ENCODE measurements at places on chromosomes 5 and 9.
A peak's percentile ranks its signal among the peaks of the same experiment; 100 is the strongest.

- H3K4me3 ChIP-seq = peak overlapping the region; percentile 3
- peak overlapping the region; percentile 93 for H3K27ac ChIP-seq
- ATAC-seq = peak; percentile 92
- H3K27me3 ChIP-seq = no peaks in the 10 kb centered on the region
These were observed 12.8 kb upstream of the RALGDS start for GRCh38 chr9:133133681-133134387.

GRCh38 chr5:158895588-158895987, 204.1 kb downstream of the EBF1 start:
- no peak overlapping the region for H3K4me3 ChIP-seq
- ATAC-seq = no peak
- no peak overlapping the region for H3K27ac ChIP-seq
- H3K27me3 ChIP-seq = no peaks in the 10 kb centered on the region

DNA sequence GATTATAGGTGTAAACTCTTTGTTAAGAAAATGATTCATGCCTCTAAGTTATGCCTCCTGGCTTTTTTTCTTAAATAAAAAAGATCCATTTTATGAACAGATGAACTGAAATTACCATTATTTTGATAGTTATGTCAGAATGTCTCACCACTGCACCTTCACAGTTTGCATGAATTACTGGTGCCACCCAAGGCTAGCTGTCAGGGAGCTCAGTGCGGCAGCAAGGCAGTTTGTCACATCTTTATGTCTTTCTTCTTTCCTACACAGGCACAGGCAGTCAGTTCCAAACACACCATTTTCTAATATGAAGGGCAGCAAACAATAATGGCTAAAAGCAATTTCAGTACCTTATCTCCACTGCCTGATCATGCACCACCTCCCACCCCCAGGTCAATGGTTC, 147.7 kb downstream of the SREK1 start:
- no peak overlapping the region for H3K4me3 ChIP-seq
- no peak overlapping the region for H3K27ac ChIP-seq
- peaks cover 11% of the 10 kb centered on the region for H3K27me3 ChIP-seq
- no peaks in the 10 kb centered on the region for H3K4me1 ChIP-seq
- ATAC-seq = no peak
- H3K36me3 ChIP-seq = no peaks in the 10 kb centered on the region

GRCh38 chr9:99822806-99823591, 1.3 kb downstream of the NR4A3 start:
- H3K27me3 ChIP-seq = peaks cover 7% of the 10 kb centered on the region
- no peak for ATAC-seq
- H3K4me3 ChIP-seq = peak overlapping the region; percentile 92
- H3K36me3 ChIP-seq = no peaks in the 10 kb centered on the region

GRCh38 chr5:140317859-140318258, 15.0 kb upstream of the PFDN1 start:
- no peaks in the 10 kb centered on the region for H3K27me3 ChIP-seq
- peaks cover 15% of the 10 kb centered on the region for H3K4me1 ChIP-seq
- H3K27ac ChIP-seq = no peak overlapping the region
- no peak for ATAC-seq
- H3K4me3 ChIP-seq = no peak overlapping the region
- no peaks in the 10 kb centered on the region for H3K36me3 ChIP-seq

- ATAC-seq = no peak
- no peak overlapping the region for H3K4me3 ChIP-seq
- peaks cover 38% of the 10 kb centered on the region for H3K4me1 ChIP-seq
- no peaks in the 10 kb centered on the region for H3K36me3 ChIP-seq
- H3K27ac ChIP-seq = no peak overlapping the region
These were observed 40.2 kb upstream of the EGFL7 start for GRCh38 chr9:136622538-136622948.
